ENCODE measurements at places on chromosomes 7 and 10.
A peak's percentile ranks its signal among the peaks of the same experiment; 100 is the strongest.

DNA sequence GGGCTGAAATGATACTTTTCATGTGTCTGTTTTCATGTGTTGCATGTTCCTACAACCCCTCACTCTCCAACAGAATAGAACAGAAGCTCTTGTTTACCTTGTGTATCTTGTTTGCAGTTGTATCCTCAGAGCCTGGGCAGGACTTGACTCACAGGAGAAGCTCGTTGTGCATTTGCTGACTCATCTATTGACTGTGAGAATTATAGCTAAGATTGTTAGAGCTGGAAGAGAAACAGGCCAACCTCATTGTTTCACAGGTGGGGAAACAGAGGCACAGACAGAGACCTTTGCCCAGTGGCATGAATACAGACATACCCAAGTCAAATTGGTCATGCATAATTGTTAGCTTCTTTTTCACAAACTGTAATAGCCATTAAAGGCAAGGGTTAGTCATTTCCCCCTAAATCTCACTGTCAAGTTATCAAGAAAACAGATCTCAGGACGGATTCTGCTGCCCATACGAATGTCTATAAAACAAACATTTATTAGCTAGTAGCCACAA lies 4.6 kb upstream of the TSPAN15 start:
- DNase-seq = no peak

GRCh38 chr10:123422261-123422660 lies 243.9 kb upstream of the GPR26 start:
- no peak for DNase-seq

GRCh38 chr10:26843736-26844135 lies 17.0 kb downstream of the ABI1 start:
- no peak for DNase-seq

DNA sequence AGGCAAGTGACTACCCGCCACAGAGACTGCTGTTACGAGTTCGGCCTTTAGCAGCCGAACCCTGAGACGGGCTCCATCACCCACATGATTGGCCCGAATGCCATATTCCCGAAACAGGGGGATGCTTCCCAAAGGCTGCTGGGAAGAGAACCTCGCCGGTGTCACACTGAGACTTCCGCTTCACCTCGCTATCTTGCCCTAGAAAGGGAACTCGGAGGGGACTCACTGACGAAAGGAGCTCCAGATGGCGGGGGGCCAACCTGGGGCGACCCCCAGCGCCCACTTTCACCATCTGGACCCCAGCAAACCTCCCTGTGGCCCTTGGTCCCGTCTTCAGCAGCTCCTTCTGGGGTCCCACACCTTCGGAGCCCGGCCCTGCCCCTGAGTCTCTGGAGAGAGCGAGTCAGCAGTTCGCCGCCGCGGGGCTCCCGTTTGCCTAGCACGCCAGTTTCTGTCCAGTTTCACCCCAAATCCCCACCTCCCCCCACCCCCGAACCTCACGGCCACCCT lies 529 bp downstream of the HPS1 start:
- peak; percentile 39 for DNase-seq

GRCh38 chr10:2509081-2509531 lies 558.2 kb upstream of the PFKP start:
- no peak for DNase-seq

- no peak for DNase-seq
These were observed 64.4 kb downstream of the STK17A start for GRCh38 chr7:43647339-43647672.

GRCh38 chr10:28850784-28851183 lies 173.5 kb downstream of the BAMBI start:
- DNase-seq = no peak

DNA sequence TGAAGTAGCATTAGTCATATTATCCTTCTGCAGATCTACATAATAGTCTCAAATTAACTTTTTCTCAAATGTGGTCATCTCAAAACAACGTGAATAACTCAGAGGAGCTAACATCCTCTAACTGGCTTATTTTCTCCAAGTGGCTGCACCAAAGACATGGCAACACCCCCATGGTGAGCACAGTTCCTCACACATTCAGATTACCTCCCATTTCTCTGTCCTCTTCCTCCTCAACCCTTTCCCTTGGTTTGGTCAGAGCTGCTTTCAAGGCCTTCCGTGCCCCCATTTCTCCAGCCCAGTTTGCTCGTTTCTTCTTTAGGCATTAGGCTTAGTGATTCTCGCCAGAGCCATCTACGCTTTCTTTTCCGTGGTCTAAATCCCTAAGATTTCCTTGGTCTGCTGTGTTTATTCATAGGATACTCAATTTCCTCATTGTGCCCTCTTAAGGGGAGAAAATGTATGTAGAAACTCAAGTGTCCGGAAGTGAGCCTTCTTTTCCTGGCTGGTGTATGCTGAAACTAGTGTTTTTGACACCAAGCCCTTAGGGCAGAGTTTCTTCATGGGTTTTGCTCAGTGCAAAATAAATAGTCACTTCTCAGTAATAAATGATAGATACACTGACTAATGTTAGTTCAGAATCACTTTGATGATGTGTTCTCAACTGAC lies 2.6 kb downstream of the MET start:
- no peak for DNase-seq

GRCh38 chr10:1256432-1256725 lies 200.2 kb downstream of the WDR37 start:
- no peak for DNase-seq

DNA sequence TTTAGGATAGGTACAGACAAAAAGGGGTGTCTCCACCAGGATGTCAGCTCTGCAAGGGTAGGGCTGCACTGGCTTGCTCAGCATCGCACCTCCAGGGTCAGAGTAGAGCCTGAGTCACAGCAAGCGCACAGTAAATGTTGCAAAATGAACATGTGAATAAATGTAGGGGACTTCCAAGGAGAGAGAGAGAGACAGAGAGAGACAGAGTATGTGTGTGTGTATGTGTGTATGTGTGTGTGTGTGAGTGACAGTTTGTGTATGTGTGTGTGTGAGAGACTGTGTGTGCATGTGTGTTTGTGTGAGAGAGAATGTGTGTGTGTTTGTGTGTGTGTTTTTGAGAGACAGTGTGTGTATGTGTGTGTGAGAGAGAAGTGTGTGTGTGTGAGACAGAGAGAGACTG lies 163.3 kb downstream of the RPS24 start:
- DNase-seq = no peak

- DNase-seq = no peak
These were observed 44.1 kb downstream of the NPY start for GRCh38 chr7:24328050-24328449.

DNA sequence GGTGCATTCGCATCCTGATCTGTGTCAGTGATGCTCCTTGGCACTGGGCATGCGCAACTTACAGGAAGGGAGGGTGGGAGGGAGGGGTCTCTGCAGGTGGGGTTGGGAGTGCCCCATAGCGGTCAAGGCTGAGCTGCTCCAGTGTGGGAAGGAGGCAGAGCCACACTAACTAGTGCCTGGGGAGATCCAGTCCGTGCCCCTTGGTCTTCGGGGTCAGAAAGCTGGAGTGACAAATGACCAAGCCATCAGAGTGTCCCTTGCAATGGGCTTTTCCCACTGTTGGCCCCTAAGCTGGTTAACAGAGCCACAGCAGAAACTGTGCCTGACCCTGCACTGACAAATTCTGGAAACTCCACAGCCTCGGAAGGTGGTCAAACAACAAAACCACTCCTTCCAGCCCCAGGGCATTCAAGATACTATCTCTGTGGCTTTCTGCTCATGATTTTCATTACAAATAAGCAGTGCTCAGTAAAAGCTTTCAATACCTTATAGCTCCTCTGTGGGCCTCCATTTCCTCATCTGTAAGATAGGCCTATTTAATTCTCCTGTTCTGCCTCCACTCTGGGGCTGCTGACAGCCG lies 138.1 kb upstream of the UNC5B start:
- no peak for DNase-seq

- DNase-seq = no peak
These were observed 16.2 kb downstream of the PFKFB3 start for GRCh38 chr10:6218692-6219493.

GRCh38 chr10:111968647-111969046 lies 214.9 kb downstream of the GPAM start:
- DNase-seq = no peak

DNA sequence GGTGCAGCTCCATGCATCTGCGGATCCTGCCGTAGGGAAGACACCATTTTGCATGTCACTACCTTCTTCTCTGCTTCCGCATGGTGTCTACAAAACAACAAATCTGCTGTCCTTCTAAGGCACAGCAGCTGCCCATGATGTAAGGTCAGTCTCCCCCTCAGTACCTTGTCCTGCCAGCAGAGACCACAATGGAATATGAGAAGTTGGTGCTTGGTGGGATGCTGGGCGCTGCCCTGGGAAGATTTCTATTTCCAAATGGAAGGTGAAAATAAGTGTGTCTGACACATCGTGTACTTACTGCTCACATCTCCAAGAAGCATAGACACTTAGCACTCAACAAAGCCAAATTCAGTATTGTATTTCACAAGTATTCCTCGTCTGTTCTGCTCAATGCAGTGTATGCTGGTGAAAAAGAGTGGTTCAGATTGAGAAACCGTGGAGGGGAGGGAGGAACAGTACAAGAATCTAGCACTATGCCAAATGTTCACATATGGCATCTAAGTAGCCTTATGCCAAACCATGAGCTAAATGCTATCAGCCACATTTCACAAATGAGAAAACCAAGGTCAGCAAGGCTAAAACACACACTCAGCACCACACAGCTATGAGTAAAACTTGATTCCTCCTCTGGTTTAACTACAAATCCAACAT lies 95.0 kb downstream of the GRB10 start:
- no peak for DNase-seq

- DNase-seq = no peak
These were observed 1.8 kb downstream of the STAM start for GRCh38 chr10:17645621-17646345.

- no peak for DNase-seq
These were observed 11.5 kb upstream of the GATA3 start for GRCh38 chr10:8042721-8043568.

DNA sequence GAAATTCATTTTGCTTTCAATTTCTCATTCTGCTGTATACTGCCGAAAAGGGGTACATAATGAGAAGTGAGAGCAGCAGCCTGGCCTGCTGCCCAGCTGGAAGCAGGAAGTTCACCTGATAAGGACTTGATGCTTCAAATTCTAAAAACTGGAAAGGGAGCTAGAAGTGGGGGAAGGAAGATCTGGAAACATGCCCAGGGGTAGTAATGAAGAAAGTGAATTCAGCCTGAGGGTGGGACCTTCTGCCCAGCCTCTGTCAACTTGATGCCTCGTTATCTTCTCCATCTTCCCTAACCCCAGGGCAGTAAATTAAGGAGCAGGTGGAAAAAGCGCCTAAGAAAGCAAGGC lies 69.4 kb downstream of the ARMH3 start:
- DNase-seq = no peak

DNA sequence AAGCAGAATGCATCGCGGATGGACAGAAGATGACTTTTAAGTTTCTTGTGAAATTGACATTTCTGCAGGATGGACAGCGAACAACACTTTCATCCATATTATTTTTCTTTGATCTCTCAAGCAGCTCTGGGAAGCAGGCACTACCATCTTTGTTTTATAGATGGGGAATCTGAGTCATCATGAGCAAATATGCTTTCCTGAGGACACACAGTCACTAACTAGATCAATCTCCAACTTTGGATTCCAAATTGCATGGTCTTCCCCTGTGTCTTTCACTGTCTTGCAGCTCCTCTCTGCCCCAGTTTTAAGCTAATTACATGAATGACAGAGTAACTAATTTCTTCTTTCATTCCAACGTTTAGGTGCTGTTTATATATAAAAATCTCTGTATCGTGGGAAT lies 201.5 kb downstream of the ADAM12 start:
- DNase-seq = no peak

DNA sequence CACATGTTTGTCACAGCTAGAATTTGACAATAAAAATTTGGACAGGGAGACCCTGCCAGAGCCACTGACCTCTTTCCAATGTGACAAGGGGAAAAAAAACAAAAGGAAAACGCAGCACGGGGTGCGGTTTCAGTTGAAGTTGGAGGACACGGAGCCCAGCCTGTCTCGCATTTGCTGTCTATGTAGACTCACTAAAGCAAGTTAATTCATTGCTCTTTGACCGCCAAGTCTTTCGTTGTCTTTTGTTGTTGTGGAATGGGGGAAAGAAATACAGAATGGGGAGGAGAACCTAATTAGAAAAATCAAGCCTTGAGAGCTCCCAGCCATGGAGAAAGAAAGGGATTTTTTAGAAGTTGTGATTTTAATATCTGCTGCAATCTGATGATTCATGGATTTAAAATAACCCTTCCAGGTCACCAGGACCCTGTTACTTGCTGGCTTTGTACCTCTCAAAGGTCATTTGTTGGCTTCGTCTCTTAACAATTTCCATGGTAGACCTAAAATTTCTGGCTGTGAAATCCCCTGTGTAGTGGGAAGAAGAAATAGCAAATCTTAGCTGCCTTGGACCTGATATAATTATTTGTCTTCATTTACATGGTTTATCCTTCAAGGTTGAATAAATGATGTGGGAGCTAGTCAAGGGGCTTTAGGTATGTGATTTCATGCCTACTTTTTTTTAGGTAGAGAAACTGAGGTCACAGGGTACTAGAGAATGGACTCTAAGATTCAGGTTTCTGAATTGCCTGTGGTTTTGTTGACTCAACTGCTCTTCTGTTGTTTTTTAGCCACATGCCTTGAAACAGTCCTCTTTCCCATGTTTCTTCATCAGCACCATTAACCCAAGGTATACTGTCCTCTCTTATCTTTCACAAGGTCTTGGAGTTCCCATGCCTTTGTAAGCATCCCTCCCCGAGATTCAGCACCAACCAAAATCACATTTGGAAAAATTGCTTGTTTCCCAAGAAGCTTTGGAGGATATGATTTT lies 78.7 kb downstream of the TCF7L2 start:
- no peak for DNase-seq

DNA sequence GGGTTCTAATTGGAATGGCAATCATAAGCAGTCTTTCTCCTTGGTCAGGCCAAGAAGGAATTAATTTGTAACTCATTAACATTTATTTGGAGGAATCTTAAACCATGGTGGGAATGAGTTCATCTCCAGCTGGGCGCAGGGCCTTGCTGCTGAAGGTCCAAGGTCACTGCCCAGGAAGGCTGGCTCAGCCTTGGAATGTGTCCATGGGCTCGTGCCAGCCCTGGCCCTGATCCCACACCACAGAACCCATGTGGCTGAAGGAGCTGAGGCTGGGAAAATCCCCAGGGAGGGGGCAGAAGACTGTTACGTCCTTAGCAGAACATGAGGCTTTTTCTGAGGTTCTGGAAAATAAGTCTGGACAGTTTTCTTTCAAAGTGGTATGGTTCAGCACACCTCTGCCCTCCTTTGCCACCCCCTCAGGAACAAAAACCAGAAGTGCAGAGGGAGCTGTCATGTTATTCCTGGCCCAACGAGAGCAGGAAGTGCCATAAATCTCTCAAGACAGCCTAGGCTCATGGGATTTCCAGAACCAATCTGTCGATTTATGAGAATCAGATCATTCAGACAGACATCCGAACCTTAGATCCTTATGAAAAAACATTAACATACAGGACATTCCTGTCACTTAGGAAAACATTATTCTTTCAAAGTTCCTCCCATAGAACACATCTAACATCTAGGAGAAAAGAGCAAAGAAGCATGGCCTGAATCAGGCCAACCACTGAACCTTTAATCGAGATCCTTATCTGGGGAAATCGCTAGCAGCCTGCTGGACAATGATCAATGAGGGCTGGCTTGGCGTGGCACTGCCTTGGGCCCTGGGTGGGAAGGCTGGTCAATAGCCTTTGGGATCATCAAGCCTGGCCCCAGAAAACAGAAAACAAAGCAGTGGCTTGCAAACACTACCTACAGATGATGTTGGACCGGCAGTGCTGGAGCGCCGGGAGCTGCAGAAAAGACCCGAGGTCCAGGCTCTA lies 134.3 kb downstream of the TAX1BP1 start:
- no peak for DNase-seq

GRCh38 chr10:89144836-89145235 lies 62.3 kb downstream of the CH25H start:
- no peak for DNase-seq

GRCh38 chr7:3912291-3912690 lies 611.2 kb downstream of the SDK1 start:
- no peak for DNase-seq

Data from AML-193 (cell line).